ENCODE measurements at places on chromosomes 2 and 18.

GRCh38 chr18:77911971-77912605, 662.4 kb downstream of the GALR1 start:
- no peak for DNase-seq
- no peak overlapping the region for H3K4me3 ChIP-seq
- no peaks in the 10 kb centered on the region for H3K4me1 ChIP-seq
- no peaks in the 10 kb centered on the region for H3K36me3 ChIP-seq
- H3K27me3 ChIP-seq: no peaks in the 10 kb centered on the region

DNA sequence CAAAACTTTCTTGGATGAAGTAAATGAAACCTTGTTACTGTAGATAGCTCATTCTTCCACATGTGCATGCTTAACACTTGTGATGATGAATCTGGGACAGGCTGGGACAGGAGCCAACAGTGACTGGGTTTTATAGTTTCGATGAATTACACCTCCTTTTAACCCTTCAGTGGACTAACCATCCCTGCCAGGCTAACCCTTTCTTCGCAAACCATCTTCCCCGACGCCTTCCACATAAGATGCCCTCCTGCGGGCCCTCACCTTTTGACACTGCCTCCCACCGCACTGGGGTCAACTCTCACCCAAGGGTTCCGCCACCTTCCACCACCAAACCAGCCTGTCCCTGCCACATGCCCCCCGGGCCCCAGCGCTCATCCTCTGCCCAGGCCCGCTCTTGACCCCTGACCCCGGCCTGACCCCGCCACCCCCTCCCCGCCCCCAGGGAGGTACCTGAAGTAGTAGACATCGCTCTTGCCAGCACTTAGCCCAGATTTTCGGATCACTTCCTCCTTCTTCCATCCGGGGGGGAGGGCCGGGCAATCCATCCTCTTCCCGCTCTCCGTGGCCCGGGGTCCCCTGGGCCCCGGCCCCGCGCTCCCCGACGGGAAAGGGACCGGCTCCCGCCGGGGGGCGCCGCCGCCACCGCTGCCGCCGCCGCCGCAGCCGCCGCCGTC, 764 bp downstream of the MBD2 start:
- H3K36me3 ChIP-seq: peaks cover 26% of the 10 kb centered on the region
- DNase-seq: peak; percentile 48
- peak overlapping the region; percentile 97 for H3K27ac ChIP-seq
- H3K4me1 ChIP-seq: peaks cover 49% of the 10 kb centered on the region
- no peaks in the 10 kb centered on the region for H3K27me3 ChIP-seq

DNA sequence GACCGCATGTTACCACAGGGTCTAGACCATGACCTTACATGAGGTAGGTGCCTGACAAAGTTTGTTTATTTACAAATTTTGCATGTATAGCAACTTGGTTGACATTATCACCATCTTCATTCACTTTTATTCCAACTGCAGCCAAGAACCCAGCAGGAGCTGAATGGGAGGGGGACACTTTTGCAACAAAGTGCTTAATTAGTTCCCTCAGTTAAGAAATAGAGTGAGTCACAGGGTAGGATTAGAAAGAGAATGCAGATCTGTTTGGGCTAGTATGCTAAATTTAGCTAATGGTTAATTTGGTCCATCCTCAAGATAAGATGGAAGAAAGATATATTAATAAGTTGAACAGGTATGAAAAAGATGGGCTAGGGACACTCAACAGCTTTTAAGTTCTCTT, 678.9 kb downstream of the ARHGAP15 start:
- peaks cover 1% of the 10 kb centered on the region for H3K27me3 ChIP-seq
- DNase-seq: no peak
- H3K36me3 ChIP-seq: peaks cover 3% of the 10 kb centered on the region
- H3K4me3 ChIP-seq: no peak overlapping the region

DNA sequence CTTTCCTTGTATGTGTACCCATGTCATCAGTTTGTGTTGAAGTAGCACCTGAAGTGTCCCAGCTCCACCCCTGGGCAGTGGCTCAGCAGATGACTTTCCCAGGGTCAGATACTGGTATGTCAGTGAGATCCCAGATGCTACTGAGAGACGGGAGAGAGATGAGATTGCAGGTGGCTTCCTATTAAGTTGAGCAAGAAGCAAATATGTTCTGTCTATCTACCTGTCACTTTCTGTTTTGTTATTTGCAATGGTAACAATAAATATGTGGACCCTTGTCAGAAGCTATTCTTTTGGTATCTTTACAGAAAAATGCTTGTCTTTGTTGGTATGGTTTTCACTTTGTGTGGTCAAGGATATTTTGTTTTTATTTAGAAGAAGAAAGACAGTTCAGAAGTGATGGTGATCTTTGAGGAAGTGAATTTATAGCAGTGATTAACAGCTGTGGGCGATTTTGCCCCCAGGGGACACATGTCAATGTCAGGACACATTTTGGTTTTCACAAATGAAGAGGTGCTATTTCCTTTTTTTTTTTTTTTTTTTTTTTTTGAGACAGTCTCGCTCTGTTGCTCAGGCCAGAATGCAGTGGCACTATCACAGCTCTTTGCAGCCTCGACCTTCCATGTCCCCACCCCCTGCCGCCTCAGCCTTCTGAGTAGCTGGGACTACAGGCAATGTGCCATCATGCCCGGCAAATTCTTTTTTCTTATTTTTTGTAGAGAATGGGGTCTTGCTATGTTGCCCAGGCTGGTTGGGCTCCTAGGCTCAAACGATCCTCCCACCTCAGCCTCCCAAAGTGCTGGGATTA, 21.4 kb downstream of the MGAT5 start:
- no peak overlapping the region for H3K4me3 ChIP-seq
- DNase-seq: no peak
- peaks cover 5% of the 10 kb centered on the region for H3K4me1 ChIP-seq
- H3K36me3 ChIP-seq: peaks cover 28% of the 10 kb centered on the region

- no peaks in the 10 kb centered on the region for H3K4me1 ChIP-seq
- H3K36me3 ChIP-seq: no peaks in the 10 kb centered on the region
- no peaks in the 10 kb centered on the region for H3K27me3 ChIP-seq
- no peak for DNase-seq
Observed at GRCh38 chr18:78526923-78527711, 452.5 kb upstream of the SALL3 start.

- no peaks in the 10 kb centered on the region for H3K27me3 ChIP-seq
- H3K4me1 ChIP-seq: no peaks in the 10 kb centered on the region
- H3K27ac ChIP-seq: no peak overlapping the region
- no peaks in the 10 kb centered on the region for H3K36me3 ChIP-seq
Observed at GRCh38 chr2:231336700-231337099, 58.8 kb upstream of the B3GNT7 start.

- H3K27me3 ChIP-seq: no peaks in the 10 kb centered on the region
- DNase-seq: no peak
- no peak overlapping the region for H3K27ac ChIP-seq
- no peaks in the 10 kb centered on the region for H3K4me1 ChIP-seq
- no peak overlapping the region for H3K4me3 ChIP-seq
Observed at GRCh38 chr2:104597942-104598341, 256.0 kb upstream of the POU3F3 start.

- no peaks in the 10 kb centered on the region for H3K4me1 ChIP-seq
- no peak overlapping the region for H3K4me3 ChIP-seq
- H3K27me3 ChIP-seq: no peaks in the 10 kb centered on the region
- no peaks in the 10 kb centered on the region for H3K36me3 ChIP-seq
- no peak overlapping the region for H3K27ac ChIP-seq
Observed at GRCh38 chr2:140696449-140696848, 1434.4 kb downstream of the LRP1B start.

GRCh38 chr18:32624182-32624723, 148.6 kb downstream of the KLHL14 start:
- no peaks in the 10 kb centered on the region for H3K4me1 ChIP-seq
- no peaks in the 10 kb centered on the region for H3K27me3 ChIP-seq
- DNase-seq: no peak
- no peaks in the 10 kb centered on the region for H3K36me3 ChIP-seq
- no peak overlapping the region for H3K4me3 ChIP-seq
- no peak overlapping the region for H3K27ac ChIP-seq

DNA sequence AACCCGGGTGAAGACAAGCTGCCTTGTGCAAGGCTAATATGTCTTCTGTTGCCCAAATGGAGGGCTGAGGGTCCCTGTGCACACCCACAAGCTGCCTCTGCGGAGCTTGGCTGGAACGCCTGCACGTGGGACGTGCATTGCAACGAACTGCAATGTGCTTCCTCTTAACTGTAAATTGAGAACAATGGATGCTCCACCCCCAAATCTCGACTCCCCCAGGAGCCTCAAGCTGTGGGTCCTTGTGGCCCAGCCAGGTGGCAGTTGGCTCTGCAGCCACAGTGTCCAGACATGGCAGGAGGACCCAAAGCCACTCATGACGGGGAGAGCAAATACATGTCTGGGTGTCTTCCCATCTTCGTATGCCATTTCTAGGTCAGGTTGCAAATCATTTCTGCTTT, 90.1 kb downstream of the TWIST2 start:
- DNase-seq: peak; percentile 11
- H3K4me3 ChIP-seq: no peak overlapping the region
- no peak overlapping the region for H3K27ac ChIP-seq
- no peaks in the 10 kb centered on the region for H3K36me3 ChIP-seq
- H3K27me3 ChIP-seq: peaks cover 7% of the 10 kb centered on the region

GRCh38 chr2:215832791-215833190, 180.6 kb downstream of the MREG start:
- no peak for DNase-seq
- no peak overlapping the region for H3K27ac ChIP-seq
- H3K4me3 ChIP-seq: no peak overlapping the region
- peaks cover 9% of the 10 kb centered on the region for H3K27me3 ChIP-seq
- H3K4me1 ChIP-seq: peaks cover 17% of the 10 kb centered on the region

- H3K4me1 ChIP-seq: no peaks in the 10 kb centered on the region
- peaks cover 52% of the 10 kb centered on the region for H3K36me3 ChIP-seq
- H3K27me3 ChIP-seq: no peaks in the 10 kb centered on the region
- H3K4me3 ChIP-seq: no peak overlapping the region
Observed at GRCh38 chr2:159873258-159873657, 75.2 kb upstream of the CD302 start.

- H3K4me1 ChIP-seq: no peaks in the 10 kb centered on the region
- H3K4me3 ChIP-seq: no peak overlapping the region
- H3K36me3 ChIP-seq: no peaks in the 10 kb centered on the region
- no peak overlapping the region for H3K27ac ChIP-seq
- peaks cover 62% of the 10 kb centered on the region for H3K27me3 ChIP-seq
Observed at GRCh38 chr2:238846628-238847418, 1.1 kb upstream of the TWIST2 start.

GRCh38 chr2:192500550-192501200, 305.9 kb upstream of the TMEFF2 start:
- no peak overlapping the region for H3K27ac ChIP-seq
- H3K4me3 ChIP-seq: no peak overlapping the region
- DNase-seq: no peak
- no peaks in the 10 kb centered on the region for H3K4me1 ChIP-seq
- no peaks in the 10 kb centered on the region for H3K36me3 ChIP-seq

- no peak for DNase-seq
- no peaks in the 10 kb centered on the region for H3K27me3 ChIP-seq
- no peaks in the 10 kb centered on the region for H3K36me3 ChIP-seq
- H3K27ac ChIP-seq: no peak overlapping the region
- H3K4me3 ChIP-seq: no peak overlapping the region
- H3K4me1 ChIP-seq: no peaks in the 10 kb centered on the region
Observed at GRCh38 chr18:55997151-55997561, 409.2 kb upstream of the TCF4 start.

- H3K4me1 ChIP-seq: no peaks in the 10 kb centered on the region
- no peak for DNase-seq
- no peak overlapping the region for H3K4me3 ChIP-seq
- H3K27ac ChIP-seq: no peak overlapping the region
- H3K36me3 ChIP-seq: no peaks in the 10 kb centered on the region
Observed at GRCh38 chr2:41886757-41887156, 161.1 kb upstream of the PKDCC start.

DNA sequence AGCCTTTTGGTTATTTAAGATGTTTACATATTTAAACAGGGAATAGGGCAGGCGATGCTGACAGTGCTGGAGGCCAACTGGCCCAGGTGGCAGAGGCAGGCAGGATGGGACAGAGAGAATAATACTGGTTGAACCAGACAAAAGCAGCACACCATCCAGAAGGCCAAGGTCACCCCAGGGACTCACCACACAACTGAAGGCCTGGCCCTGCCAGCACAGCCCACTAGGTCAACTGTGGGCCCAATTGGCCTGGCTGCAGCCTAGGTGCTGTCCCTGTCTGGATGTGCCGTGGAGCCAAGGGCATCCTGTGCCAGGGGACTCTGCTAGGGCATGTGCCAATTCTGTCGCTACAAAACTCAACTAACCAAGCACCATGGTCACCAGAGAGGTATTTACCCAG, 69.2 kb downstream of the RNF152 start:
- H3K36me3 ChIP-seq: no peaks in the 10 kb centered on the region
- no peak overlapping the region for H3K4me3 ChIP-seq
- H3K4me1 ChIP-seq: no peaks in the 10 kb centered on the region

DNA sequence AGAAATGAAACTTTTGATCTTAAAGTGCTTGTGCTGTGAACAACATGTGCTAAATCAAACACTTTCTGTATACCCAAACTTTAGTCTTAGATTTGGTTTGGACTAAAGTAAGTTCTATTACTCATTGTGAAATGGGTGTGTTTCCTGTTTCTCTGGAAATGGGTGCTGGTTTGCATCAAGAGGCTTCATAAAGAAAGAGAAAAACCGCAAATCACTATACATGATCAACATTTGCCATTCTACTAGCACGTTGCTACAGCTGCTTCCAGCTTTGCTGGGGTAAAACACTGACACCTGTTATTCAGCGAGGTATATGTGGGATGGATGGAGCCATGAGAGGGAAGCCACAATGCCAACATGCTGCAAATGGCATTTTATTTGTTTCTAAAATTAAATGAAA, 547.0 kb upstream of the ACVR2A start:
- peaks cover 76% of the 10 kb centered on the region for H3K4me1 ChIP-seq
- H3K27me3 ChIP-seq: no peaks in the 10 kb centered on the region
- peak; percentile 65 for DNase-seq
- H3K36me3 ChIP-seq: peaks cover 62% of the 10 kb centered on the region

- peak overlapping the region; percentile 99 for H3K27ac ChIP-seq
- no peak for DNase-seq
- no peaks in the 10 kb centered on the region for H3K27me3 ChIP-seq
- peaks cover 82% of the 10 kb centered on the region for H3K36me3 ChIP-seq
- H3K4me3 ChIP-seq: no peak overlapping the region
Observed at GRCh38 chr2:63853527-63854310, 12.0 kb downstream of the UGP2 start.

DNA sequence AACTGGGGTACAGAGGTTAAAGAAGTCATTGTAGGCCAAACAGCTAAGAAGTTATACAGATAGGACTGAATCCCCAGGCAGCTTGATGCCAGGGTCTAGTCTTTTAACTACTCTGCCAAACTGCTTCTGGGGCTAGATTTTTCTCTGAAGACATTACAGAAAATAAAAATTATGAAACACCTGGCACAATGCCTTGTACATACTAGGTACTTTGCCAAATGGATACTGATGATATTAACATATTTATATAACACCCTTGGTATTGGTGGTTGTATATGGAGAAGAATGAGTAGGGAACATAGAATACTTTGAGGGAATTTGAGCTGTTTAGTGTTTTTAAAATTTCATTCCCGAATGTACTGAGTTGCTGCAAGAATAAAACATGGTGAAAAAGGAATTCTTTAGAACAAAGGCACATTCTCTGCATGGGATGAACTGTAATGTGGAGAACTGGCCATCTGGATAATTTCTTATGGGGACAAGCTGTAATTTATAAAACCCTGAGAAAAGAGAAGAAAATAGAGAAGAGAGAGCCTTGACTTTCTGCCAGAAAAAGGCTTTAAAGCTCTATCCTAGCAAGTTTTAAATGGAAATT, 210.9 kb upstream of the TMEM200C start:
- no peak for DNase-seq
- no peaks in the 10 kb centered on the region for H3K4me1 ChIP-seq
- no peaks in the 10 kb centered on the region for H3K36me3 ChIP-seq
- no peak overlapping the region for H3K27ac ChIP-seq

Data from activated CD4-positive, alpha-beta memory T cell treated with anti-CD3 and anti-CD28 coated beads, Interleukin-2, amount 10 ng/mL, durations not matched to agents 7 days and 5 days (primary cell).